Occipital lobe (tissue), 3 donors: ENCODE measurements at places on chromosomes 2 and 18. TPM values are rescaled to one million over a fixed set of nuclear protein-coding genes. Genes with fewer than 3 reads are reported as not detected.

Gene MPV17
- total RNA-seq: 36.8 TPM

Gene TPO
- total RNA-seq: not detected

Gene DCDC2C
- 0.62 TPM for total RNA-seq

Gene TEX44
- not detected for total RNA-seq

Gene EFHD1
- 1.1 TPM for total RNA-seq

Gene ACVR1C
- total RNA-seq: 20.7 TPM

Gene SERPINB12
- not detected for total RNA-seq

Gene CD207
- total RNA-seq: not detected

Gene KCNK3
- 3.6 TPM for total RNA-seq

Gene CABLES1
- 6.7 TPM for total RNA-seq

Gene POTEF
- total RNA-seq: not detected
